Suppressor macrophage treated with lipopolysaccharide for 4 hours (primary cell): ENCODE measurements at places on chromosomes 2 and 18.
A peak's percentile ranks its signal among the peaks of the same experiment; 100 is the strongest.

DNA sequence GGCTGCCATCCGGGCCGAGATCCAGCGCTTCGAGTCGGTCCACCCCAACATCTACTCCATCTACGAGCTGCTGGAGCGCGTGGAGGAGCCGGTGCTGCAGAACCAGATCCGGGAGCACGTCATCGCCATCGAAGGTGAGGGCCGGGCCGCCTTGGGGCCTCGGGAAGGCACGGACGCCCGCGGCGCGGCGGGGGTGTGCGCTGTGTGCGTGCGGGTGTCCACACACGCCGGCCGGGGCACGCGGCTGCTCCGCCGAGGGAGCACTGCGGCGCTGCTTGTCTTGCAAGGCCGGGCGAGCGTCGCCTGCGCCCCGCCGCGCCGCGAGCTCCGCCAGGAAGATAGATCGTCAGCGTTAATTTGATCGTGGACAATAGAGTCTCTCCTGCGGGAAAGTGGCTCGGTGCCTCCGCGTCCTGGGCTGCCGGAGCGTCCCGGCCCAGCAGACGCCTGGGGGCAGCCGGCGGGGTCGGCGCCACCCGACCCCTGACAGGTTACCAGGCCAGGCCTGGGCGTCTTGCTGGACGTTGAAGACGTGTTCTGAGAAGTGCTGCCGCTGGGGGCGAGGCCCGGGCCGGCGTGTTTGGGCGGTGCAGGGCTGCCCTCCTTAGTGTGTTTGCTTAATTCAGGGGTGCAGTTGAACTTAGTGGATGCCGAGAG is 1.0 kb downstream of the AGAP1 start:
- no peak for DNase-seq

- DNase-seq = no peak
Observed at GRCh38 chr2:55408098-55408882, 11.4 kb downstream of the CCDC88A start.

GRCh38 chr2:150091846-150092245 is 395.6 kb downstream of the RND3 start:
- DNase-seq = no peak

DNA sequence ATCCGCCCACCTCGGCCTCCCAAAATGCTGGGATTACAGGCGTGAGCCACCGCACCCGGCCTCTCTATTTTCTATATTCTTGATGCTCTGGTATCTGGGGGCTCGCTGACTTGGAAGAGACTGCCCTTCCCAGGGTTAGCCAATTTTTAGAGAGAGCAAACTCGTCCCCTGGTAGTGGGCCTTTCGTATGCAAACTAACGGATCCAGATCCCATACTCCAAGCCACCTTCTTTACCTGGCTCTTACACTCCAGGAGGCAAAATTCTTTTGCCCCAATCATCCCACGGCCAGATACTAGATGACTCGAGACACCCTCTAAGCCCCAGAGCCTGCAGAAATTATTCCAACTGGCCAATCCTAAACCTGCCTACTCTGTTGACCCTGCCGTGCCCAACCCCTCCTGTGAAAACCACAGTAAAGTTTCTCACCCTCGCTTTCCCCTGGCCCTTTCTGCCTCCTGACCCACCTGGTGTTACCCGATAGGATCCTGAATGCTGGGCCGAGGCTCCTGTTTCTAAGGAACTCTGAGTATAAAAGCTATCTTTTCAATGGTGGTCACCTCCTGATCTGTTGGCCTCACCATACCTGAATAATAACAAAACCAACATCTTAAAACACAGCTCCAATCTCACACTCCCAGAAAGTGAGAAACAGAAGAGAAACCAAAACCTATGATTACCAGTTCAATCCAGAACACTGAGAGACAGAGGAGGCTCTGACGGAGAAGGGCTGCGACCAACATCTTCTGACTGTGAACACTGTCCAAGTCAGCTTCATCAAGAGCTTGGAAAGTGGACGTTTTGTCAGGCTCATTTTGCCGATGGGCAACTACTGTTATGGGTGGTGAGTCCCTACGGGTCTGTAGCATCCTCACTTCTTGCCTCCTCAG is 57.6 kb upstream of the ZNF532 start:
- no peak for DNase-seq

GRCh38 chr2:54957321-54957999 is 92.8 kb downstream of the RTN4 start:
- no peak for DNase-seq

DNA sequence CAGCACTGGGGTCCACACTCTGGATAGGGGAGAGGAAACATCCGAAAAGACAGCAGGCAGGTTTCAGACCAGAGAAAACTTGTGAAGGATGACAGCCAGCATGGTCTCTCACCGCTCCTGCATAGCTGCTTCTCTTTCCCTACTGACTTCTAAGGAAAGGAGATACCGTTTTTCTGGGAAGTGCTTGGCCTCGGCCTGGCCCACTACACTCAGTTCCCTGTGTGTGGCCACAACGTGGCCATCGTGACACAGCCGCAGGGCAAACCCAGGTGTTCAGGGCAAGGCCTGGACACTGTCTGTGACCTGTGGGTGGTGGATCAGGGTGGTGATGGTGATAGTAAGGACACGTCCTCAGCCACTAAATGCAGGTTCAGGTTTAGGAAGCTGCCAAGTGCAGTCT is 34.2 kb upstream of the ACAA2 start:
- no peak for DNase-seq

GRCh38 chr18:34704074-34704473 is 6.0 kb upstream of the DTNA start:
- no peak for DNase-seq

DNA sequence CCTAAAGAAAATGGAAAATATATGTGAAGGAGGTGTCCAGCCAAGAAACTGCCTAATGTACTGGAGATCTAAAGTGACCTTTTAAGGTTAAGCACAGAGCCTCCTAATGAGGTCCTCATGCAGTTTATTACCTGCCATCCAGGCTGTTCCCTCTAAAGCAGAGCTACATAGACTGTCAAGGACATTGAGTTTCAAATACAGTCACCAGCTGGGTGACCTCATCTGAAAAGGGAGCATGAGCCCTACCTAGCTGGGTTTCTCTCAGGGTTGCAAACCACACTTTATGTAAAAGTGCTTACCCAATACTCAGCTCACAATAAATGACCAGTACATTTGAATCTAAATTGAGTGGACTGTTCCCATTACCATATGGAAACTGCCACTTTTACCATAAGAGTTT is 65.4 kb upstream of the CTNNA2 start:
- no peak for DNase-seq

- no peak for DNase-seq
Observed at GRCh38 chr2:190184460-190184859, 121.9 kb upstream of the MSTN start.

GRCh38 chr2:181742922-181743722 is 62.8 kb upstream of the NEUROD1 start:
- peak; percentile 68 for DNase-seq

- no peak for DNase-seq
Observed at GRCh38 chr2:183244300-183244844, 120.1 kb downstream of the NUP35 start.

DNA sequence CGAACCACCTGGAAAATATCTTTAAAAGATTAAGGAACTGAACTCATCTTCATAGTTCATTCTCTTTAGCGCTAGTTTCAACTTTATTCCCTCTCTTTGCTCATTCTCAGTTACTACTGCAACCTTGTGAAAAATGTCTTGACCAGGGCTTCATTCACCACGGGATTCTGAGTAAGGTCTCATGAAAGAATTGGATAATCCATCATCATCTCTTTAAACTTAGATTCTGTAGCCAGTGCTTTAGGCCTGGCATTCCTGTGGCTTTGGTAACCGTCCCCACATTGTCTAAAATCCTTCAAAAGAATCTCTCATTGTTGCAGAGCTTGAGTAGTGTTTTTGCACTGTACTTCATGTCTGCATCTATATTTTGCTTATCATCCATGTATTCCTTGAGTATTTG is 229.5 kb downstream of the ETAA1 start:
- DNase-seq = no peak

DNA sequence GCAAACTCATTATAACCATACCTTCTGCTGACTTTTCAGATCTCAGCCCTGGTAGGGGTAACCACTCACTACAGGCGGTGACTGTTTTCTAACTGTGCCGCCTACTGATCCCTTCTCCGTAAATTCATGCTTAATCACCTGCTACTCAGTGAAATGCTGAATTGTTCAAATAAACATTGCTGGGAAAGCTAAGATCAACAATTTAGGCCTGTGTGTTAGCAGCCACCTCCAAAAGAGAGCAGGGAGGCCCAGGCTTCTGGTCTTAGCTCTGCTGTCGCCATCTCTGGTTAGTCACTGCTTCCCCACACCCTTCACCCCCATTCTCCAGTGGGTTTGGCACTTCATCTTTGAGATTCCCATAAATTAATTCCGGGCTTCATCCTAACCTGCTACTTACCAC is 21.8 kb upstream of the NT5C1B start:
- no peak for DNase-seq

GRCh38 chr2:21779786-21780185 is 656.0 kb downstream of the TDRD15 start:
- no peak for DNase-seq

DNA sequence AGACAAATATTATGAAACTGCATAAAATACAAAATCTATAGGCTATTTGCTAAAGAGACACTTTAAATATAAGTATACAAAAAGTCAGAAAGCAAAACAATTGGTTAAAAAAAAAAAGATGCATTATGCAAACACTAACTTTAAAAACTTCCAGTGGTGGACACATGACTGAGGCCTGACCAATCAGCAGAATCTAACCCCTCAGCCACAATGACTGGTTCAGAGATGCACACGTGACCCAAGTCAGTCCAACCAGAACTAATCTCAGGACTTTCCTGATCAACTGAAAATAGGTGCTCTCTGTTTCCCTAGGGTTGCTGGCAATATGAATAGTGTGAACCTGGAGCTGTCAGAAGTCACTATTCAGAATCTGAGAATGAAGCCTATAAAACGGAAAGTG is 22.7 kb downstream of the DNER start:
- no peak for DNase-seq

DNA sequence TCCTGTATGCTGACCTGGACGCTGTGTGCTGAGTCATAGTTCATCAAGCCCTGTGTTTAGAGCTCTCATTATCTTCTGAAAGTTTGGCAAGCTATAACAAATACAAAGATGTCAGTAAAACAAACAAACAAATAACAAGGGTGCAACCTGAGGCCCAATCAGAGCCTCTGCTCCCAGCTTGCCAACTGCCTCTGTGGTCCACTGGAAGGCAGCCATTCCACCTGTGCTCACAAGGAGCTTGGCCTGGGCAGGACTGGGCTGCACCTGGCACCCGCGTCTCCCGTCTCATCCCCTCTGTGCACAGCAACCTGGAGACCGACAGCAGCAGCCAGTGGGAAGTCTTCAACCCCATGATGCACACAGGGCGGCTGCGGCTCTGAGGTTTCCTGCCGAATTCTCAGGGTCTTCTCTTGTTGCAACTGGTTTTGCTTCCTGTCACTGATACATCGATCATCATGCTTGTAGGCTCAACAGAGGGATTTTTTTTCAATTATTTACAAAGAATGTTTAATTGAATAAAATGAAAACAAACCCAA is 97.8 kb downstream of the TMEM18 start:
- no peak for DNase-seq

DNA sequence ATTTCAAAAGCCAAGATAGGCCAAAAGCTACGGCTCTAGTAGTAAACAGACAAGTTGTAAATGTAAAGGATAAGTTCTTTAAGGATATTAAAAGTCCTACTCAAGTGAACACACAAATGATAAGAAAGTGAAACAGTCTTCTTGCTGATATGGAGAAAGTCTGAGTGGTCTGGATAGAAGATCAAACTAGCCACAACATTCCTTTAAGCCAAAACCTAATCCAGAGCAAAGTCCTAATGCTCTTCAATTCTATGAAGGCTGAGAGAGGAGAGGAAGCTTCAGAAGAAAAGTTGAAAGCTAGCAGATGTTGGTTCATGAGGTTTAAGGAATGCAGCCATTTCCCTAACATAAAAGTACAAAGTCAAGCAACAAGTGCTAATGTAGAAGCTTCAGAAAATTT is 111.7 kb upstream of the ZEB2 start:
- no peak for DNase-seq
